Breast epithelium (tissue), 4 donors: ENCODE measurements at places on chromosomes 2 and 18. TPM values are rescaled to one million over a fixed set of nuclear protein-coding genes. Genes with fewer than 3 reads are reported as not detected.

GRCh38 chr2:78817430-78817829 lies 208.1 kb upstream of the REG3G start:
- no peak for DNase-seq

GRCh38 chr18:3118195-3119010 lies 101.4 kb downstream of the MYOM1 start:
- no peak for DNase-seq

DNA sequence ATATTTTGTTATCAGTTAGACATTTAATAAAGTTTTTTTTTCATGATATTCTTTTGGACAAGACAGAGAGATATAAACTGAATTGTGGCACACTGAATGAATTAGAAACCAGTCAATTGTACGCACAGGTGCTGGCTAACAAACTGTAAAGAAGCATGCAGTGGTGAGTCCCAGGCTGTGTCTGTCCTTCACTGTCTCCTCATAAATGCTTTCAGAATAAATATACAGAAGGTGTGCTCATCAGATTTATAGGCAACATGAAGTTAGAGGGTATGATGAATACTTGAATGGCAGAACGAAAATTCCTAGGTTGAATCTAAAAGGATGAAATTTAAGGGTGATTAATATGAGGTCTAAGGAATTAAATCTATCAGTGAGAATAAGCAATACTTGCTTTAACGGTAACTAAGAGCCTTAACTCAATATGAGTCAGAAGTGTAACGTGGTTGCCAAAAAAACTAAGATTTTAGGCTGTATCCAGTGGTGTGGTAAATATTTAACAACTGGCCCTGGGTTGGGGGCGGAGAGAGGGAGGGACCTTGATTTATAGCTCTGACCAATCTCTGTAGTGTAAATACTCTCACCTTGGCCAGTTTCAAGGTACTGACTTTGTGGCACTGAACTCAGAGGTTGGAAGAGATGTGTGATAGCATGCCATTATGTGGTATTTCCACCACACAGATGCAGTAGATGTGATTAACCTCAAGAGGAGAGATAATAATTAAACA lies 41.9 kb upstream of the AAK1 start:
- DNase-seq = no peak

DNA sequence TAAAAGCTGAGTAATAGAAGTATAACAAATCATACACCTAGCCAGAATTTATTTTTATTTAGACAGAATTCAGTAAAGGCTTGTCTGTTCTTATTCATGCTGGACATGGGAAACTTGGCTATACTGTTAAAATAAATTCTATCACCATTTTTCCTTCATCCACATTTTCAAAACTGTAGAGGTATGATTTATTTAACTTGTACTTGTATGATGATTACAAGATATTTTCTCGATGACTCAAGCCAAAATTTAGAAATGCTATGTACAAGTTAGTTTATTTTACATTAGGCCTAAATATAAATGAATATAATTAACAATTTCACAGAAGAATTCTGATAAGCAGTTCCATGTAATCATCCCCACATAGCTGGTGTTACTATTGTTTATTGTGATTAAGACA lies 194.8 kb upstream of the DOK6 start:
- DNase-seq = no peak

GRCh38 chr2:25548601-25549000 lies 124.8 kb downstream of the DTNB start:
- DNase-seq = no peak

DNA sequence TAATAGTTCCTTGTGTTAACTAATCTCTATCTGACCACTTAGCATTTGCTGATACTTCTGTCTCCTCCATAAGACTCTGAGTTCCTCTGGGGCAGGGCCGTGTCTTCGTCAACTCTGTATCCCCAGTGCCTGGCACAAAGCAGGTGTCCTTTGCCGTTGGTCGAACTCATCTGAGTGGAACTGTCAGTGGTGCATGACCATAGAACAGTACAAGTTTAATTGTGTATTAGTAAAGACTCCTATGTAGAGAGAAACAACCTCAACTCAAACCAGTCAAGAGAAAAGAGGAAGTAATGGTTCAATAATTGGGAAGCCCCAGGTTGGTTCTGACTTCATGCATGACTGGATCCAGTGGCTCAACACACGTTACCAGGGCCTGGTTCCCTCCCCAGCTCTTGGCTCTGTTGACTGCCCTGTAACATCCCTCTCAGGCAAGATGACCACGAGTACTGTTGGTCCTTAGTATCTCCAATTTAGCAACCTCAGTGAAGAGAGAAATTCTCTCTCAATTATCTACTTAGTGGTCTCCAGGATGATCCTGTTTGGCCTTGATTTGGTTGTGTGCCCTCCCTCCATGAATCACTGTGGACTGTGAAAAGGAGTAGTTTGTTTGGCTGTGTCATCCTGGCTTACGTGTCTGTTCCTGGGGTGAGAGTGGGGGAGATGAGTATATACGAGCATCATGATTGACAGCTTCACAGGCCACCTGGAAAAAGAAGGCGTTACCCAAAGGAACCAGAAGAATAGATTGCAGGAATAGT lies 58.5 kb upstream of the MSH6 start:
- no peak for DNase-seq

- DNase-seq = no peak
These were observed 58.5 kb downstream of the E2F6 start for GRCh38 chr2:11407413-11407812.

DNA sequence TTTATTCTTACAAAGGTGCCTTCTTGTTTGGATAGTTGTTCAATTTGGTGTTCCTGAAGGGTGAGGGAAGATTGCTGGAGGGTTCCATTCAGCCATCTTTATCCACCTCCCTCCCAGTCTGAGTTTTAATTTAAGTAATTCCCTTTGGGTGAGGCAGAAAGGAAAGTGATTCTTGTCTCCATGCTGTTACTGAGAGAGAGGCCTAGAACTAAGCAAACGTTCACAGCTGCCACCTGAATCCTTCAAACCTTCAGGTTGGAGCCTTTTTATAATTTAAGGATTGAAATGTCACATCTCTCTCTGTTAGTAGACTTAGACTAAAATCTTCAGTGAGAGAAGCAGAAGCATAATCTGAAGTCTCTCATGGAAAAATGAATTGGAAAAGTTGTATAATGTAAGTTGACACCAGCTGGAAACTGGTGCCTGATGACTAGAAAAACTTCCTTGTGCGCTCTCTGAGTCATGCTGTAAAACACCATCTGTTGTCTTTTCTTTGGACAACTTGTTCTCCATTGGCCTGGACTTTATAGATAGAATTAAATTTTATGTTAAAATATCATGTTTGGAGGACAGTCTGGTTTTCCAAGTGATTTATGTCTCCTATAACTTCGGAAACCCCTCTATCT lies 14.6 kb downstream of the STRADB start:
- DNase-seq = no peak

DNA sequence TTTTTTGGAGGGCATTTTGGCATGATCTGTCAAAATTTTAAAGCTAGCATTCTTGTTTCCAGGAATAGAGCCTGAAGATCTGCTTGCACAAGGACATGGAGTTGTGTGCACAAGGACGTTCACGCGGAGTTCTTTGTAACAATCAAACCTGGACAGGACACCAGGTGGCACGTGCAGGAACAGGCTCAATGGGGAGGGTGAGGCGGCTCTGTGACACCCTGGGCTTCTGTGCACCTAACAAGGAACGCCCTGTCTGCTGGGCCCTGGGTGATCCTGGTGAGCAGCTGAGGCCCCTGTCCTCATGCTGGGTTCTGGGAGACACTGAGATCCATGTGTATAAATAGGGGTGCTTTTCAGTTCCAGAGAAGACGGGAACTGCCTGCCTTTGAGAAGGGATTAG lies 93.1 kb upstream of the PXDN start:
- DNase-seq = no peak

GRCh38 chr2:7044253-7045250 lies 127.3 kb downstream of the RNF144A start:
- peak; percentile 72 for DNase-seq

DNA sequence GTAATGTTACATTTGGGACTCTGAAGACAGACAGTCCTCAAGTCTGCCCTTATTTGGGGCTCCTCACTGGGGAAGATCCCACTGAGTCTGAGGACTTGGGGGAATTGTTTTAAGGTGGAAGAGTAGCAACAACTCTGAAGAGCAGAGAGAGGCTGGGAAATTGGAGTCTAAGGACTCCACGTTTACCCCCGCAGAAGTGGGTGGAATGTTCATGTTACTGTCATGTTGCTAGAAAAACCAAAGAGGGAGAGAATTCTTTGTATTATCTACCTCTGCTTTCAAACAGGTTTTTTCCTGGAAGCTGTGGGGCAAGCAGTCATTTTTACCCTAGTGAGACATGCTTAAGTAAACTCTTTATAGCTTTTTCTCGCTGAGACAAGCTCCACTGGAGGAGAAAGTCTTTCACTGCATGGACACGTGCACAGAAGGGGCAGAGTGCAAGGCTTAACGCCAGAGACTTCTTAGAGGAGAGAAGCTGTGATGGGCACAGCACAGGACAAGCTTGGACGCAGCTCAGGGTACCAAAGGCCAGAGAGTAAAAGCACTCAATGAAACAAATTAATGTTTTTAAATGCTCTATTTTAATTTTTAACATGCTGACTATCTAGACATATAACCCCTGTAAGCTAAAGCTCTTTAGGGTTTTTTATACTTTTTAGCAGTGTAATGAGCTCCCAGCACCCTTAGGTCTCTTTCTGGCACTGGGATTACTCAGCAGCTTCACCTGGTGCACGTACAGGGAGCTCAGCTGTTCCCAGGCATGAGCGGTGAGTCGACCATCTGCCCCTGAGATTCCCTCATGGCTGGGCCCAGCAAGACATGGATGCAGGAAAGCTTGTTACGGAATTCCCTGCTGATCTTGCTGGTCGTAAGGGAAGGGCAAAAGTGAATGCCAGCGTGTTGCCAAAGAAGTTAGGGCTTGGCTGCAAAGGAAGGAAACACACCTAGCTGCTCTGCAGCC lies 54.5 kb upstream of the BIN1 start:
- DNase-seq = no peak

GRCh38 chr2:200406379-200406778 lies 99.9 kb downstream of the SPATS2L start:
- no peak for DNase-seq

GRCh38 chr2:201228271-201228911 lies 31.9 kb upstream of the CASP8 start:
- DNase-seq = no peak

- DNase-seq = no peak
These were observed 477.4 kb downstream of the CPS1 start for GRCh38 chr2:211033765-211034164.

- no peak for DNase-seq
These were observed 259.0 kb downstream of the LOXHD1 start for GRCh38 chr18:46398005-46398404.

- no peak for DNase-seq
These were observed 810.9 kb downstream of the CPS1 start for GRCh38 chr2:211367293-211367692.

DNA sequence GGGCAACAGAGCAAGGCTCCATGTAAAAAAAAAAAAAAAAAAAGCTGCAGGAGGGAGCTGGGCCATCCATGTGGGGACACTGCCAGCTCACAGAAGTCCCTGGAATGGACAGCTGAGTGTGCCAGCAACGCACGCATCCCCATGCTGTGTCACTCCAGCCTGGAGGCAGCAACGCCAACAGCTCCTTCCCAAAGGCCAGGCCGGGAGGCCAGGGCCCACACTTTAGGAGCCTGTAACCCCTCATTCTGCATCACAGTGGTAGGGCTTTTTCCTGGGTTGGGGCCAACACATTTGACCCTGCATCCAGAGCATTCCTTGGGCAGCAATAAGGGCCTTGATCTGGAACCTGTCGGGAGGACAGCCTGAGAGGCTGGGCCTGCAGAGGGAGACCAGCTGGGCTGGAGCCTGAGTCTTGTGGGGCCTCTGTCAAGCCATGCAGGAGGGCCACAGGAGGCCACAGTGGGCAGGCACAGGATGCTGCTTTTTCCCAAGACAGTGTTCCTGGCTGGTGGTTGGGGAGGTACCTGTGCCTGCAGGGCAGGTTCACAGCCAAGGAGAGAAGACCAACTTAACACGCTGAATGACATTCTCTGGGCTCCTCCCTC lies 16.8 kb upstream of the KCNK3 start:
- no peak for DNase-seq

DNA sequence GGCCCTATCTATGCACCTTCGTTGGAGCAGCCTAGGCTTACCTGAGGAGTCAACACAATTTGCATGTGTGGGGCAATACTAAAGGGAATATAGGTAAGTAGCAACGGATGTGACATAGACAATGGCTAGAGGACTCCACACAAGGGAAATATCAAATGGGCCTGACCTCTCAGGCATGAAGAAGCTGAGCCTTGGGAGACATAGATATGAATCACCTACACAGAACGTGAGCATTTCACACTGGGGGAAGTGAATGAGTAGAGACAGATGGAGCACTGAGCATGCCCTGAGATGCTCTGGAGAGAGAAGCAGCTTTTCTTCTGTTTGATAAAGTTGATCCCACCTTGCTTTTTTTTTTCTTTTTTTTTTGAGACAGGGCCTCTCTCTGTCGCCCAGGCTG lies 97.9 kb downstream of the ATL2 start:
- DNase-seq = no peak

DNA sequence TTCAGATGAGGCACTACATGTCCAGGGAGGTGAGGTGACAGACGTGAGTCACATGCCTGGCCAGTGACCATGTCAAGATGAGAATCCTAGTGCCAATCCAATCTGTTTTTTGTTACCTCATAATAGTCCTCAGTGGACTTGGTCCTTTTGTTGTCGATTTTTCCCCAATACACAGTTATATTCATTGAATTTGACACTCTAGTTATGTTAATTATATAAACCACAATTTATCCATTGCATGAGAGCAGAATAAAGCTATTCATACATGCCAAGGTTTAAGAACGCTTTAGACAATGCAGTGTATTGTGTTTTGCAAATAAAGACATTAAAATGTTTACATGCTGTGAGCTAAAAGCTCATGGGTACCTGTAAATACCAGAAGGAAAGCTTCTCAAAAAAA lies 21.6 kb upstream of the TMEFF2 start:
- DNase-seq = no peak

SULT1C2 gene
- not detected for total RNA-seq

DCDC2C gene
- total RNA-seq = 0.33 TPM

CD226 gene
- total RNA-seq = 1.8 TPM

CCDC88A gene
- 36.1 TPM for total RNA-seq

RFTN2 gene
- total RNA-seq = 21.1 TPM

ING5 gene
- total RNA-seq = 45.6 TPM

TM4SF20 gene
- total RNA-seq = not detected

STON1 gene
- 21.7 TPM for total RNA-seq

COBLL1 gene
- total RNA-seq = 43.6 TPM

ASB18 gene
- total RNA-seq = not detected
